Naive thymus-derived CD8-positive, alpha-beta T cell (primary cell): ENCODE measurements at places on chromosomes 16 and 17. TPM values are rescaled to one million over a fixed set of nuclear protein-coding genes. Genes with fewer than 3 reads are reported as not detected.

- DNase-seq = no peak
Observed at GRCh38 chr17:59800530-59800942, 92.2 kb downstream of the TUBD1 start.

GRCh38 chr17:42458497-42459255 is at the start of gene ATP6V0A1:
ATP6V0A1 (plus strand) TSS chr17:42458878; CDS start chr17:42460895, 2,017 bp downstream.
- peak; percentile 84 for DNase-seq

- no peak for DNase-seq
Observed at GRCh38 chr16:70809392-70810060, 8.6 kb upstream of the VAC14 start.

GRCh38 chr17:53837131-53837530 is 14.4 kb downstream of the KIF2B start:
- no peak for DNase-seq

CDRT15 gene
- not detected for total RNA-seq

GNAO1 gene
- 0.85 TPM for total RNA-seq

MRPL12 gene
- total RNA-seq = 25.9 TPM

B3GNT9 gene
- total RNA-seq = 1.8 TPM

TAT gene
- not detected for total RNA-seq

CBX8 gene
- 2.0 TPM for total RNA-seq

TVP23A gene
- total RNA-seq = not detected
